T-helper 17 cell (primary cell): ENCODE measurements at places on chromosomes 3 and 15.
A peak's percentile ranks its signal among the peaks of the same experiment; 100 is the strongest.

- H3K4me1 ChIP-seq = peaks cover 41% of the 10 kb centered on the region
- no peaks in the 10 kb centered on the region for H3K27me3 ChIP-seq
Measured at GRCh38 chr15:41940441-41940857, 31.9 kb downstream of the EHD4 start.

- H3K4me3 ChIP-seq = no peak overlapping the region
- H3K27ac ChIP-seq = no peak overlapping the region
- H3K27me3 ChIP-seq = no peaks in the 10 kb centered on the region
Measured at GRCh38 chr3:61177450-61177849, 73.8 kb downstream of the FHIT start.

- H3K4me1 ChIP-seq = no peaks in the 10 kb centered on the region
- H3K4me3 ChIP-seq = no peak overlapping the region
- no peak overlapping the region for H3K27ac ChIP-seq
- no peaks in the 10 kb centered on the region for H3K27me3 ChIP-seq
- DNase-seq = no peak
Measured at GRCh38 chr15:35309886-35310285, 224.8 kb upstream of the NANOGP8 start.

DNA sequence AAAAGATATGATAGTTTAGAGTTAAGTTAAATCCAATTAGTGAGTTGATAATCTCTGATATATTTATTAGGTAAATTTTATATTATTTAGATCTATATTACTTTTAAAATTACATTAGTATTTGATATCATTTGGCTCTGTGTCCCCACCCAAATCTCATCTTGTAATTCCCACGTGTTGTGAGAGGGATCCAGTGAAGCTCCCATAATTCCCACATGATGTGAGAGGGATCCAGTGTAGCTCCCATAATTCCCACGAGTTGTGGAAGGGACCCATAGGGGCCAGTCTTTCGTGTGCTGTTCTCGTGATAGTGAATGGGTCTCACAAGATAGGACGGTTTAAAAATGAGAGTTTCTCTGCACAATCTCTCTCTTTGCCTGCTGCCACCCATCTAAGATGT lies 1183.6 kb downstream of the NSUN3 start:
- H3K27ac ChIP-seq = no peak overlapping the region
- DNase-seq = no peak
- H3K4me3 ChIP-seq = no peak overlapping the region
- H3K27me3 ChIP-seq = no peaks in the 10 kb centered on the region

- peaks cover 26% of the 10 kb centered on the region for H3K4me1 ChIP-seq
- DNase-seq = no peak
- no peaks in the 10 kb centered on the region for H3K27me3 ChIP-seq
Measured at GRCh38 chr15:99613481-99613880, 47.7 kb downstream of the MEF2A start.

- peaks cover 31% of the 10 kb centered on the region for H3K4me1 ChIP-seq
- no peak overlapping the region for H3K4me3 ChIP-seq
- DNase-seq = no peak
- peaks cover 5% of the 10 kb centered on the region for H3K27me3 ChIP-seq
Measured at GRCh38 chr3:157065201-157065600, 94.7 kb downstream of the CCNL1 start.

DNA sequence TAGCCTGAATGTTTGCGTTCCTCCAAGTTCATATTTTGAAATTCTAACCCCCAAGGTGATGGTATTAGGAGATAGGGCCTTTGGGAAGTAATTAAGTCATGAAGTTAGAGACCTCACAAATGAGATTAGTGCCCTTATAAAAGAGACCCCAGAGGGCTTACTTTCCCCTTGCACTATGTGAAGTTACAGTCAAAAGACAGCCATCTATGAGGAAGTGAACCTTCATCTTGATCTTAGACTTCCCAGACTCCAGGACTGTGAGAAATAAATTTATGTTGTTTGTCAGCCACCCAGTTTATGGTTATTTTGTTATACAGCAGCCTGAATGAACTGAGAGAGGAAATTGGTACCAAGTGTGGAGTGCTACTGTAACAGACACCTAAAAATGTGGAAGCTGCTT lies 74.4 kb downstream of the DAPK2 start:
- peak overlapping the region; percentile 97 for H3K27ac ChIP-seq
- H3K4me1 ChIP-seq = peaks cover 24% of the 10 kb centered on the region
- H3K4me3 ChIP-seq = peak overlapping the region; percentile 6
- no peak for DNase-seq

- H3K27ac ChIP-seq = no peak overlapping the region
- peaks cover 7% of the 10 kb centered on the region for H3K27me3 ChIP-seq
- DNase-seq = no peak
- no peaks in the 10 kb centered on the region for H3K4me1 ChIP-seq
- H3K4me3 ChIP-seq = no peak overlapping the region
- no peaks in the 10 kb centered on the region for H3K36me3 ChIP-seq
Measured at GRCh38 chr15:35784745-35785144, 238.8 kb upstream of the DPH6 start.

DNA sequence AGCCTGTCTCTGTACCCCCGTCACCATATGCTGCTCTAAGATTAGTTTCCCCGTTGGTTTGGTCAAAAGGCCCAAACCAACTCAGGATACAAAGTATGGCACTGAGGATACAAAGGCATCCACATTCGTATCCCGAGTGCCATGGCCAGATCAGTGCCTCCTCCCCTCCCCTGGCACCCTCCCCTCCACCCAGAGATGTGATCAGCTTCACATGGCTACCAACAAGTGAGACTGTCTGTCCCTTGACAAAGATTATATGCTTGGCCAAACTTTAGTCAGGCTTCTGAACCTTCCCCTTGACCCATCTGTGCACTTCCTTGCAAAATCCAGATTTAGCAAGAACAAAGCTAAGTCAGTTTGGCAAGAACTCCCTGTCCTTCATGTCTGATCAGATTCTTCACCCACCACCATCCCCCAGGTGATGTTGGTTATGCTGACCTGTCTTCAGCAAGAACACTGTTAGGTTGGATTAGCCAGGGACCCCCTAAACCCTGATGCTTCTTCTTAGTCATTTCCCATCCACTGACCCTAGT lies 61.7 kb downstream of the KLF15 start:
- no peak overlapping the region for H3K27ac ChIP-seq
- no peak for DNase-seq
- H3K4me1 ChIP-seq = no peaks in the 10 kb centered on the region
- no peaks in the 10 kb centered on the region for H3K36me3 ChIP-seq
- H3K27me3 ChIP-seq = peaks cover 20% of the 10 kb centered on the region
- H3K4me3 ChIP-seq = no peak overlapping the region

DNA sequence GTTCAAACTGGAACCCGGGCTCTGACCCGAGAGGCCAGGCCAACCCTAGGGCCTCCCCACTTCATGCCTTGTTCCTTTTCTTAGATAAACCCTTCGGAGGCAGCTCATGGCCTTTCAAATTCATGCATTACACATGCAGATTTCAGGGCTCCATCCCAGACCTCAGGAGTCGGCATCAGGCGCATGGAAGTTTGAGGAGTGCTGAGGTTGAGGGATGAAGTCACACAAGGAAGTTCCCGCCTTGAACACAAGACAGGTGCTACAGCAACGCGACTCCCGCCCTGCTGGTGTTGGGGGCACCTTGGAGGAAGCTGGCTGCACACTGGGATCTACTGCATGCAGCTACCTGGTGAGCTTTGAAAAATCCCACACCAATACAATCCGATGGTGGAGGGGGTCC lies 245.2 kb upstream of the LYSMD4 start:
- no peak overlapping the region for H3K27ac ChIP-seq
- H3K4me1 ChIP-seq = no peaks in the 10 kb centered on the region
- no peaks in the 10 kb centered on the region for H3K36me3 ChIP-seq
- DNase-seq = no peak

- H3K4me3 ChIP-seq = no peak overlapping the region
- H3K36me3 ChIP-seq = no peaks in the 10 kb centered on the region
- H3K27me3 ChIP-seq = no peaks in the 10 kb centered on the region
- H3K4me1 ChIP-seq = no peaks in the 10 kb centered on the region
- DNase-seq = no peak
Measured at GRCh38 chr3:116445990-116446389, 703 bp upstream of the LSAMP start.

DNA sequence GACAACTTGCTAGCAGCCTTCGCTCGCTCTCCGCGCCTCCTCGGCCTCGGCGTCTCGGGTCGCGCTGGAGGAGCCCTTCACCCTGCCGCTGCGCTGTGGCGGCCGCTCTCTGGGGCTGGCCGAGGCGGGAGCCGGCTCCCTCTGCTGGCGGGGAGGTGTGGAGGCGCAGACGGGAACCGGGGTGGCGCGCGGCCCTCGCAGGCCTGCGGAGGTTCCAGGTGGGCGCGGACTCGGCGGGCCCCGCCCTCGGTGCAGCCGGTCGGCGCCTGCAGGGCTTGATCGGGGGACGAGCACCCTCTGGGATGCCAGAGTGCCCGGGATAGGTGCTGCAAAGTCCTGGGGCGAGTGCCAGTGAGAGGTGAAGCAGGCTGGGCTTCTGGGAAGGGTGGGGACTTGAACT lies 989.9 kb downstream of the ROBO2 start:
- no peaks in the 10 kb centered on the region for H3K4me1 ChIP-seq
- H3K4me3 ChIP-seq = no peak overlapping the region
- no peak overlapping the region for H3K27ac ChIP-seq
- no peak for DNase-seq
- H3K36me3 ChIP-seq = no peaks in the 10 kb centered on the region

DNA sequence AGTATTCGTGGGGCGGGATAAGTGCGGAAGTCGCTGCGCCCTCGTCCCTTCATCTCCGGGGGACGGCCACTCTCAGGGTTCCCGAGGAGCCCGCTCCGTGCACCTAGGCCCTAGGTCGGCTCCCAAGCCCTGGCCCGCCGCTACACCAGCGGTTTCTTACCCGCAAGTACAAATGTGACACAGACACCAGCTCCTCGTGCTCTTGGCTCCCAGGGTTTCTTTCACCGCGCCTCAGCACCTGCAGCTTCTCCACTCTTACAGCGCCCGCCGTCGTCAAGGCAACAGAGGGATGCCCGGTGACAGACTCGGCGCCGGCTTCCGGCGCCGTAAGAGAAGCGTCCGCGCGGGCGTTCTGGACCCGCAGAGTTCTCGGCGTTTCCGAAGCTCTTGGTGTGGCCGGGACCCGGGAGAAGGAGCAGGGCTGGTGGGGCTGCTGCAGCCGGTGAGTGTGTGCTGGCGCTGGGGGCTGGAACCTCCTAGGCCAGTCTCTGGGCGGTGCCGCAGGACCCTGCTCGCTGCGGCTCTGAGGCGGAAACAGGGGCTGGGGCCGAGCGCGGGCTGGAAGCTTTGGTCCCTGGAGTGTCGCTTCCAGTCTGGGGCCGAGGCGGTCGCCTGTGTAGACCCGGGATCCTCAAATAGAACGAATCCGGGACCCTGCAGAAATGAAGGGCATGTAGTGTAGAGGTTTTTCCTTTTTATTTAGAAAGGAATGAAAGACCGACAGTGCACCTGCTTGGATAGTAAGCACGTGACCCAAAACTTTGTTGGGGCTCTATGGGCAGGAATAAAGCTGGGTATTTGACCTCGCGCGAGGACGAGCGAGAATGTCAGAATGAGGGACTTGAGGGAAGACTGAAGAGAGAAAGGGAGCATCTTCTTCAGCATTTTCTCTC lies 155.4 kb upstream of the GOLGA6L4 start:
- peaks cover 11% of the 10 kb centered on the region for H3K4me1 ChIP-seq
- no peak for DNase-seq
- peaks cover 66% of the 10 kb centered on the region for H3K27me3 ChIP-seq
- H3K36me3 ChIP-seq = no peaks in the 10 kb centered on the region

DNA sequence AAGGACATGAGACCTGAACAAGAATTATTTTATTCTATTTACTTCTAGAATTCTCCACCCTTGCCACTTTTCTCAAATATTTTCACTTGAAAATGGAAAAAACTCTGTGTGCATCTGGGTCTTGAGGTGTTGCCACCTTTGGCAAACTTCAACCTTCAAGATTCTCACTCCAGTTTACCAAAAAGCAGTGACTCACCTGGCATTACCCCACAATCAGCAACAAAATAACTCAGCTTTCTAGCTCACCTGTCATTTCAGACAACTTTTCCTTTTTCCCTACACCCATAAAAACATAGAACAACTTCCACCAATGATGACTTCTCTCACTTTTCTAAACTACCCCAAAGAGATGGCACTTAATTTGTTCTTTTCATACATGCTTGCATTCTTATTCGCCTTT lies 115.8 kb downstream of the DUT start:
- no peaks in the 10 kb centered on the region for H3K36me3 ChIP-seq
- no peak overlapping the region for H3K27ac ChIP-seq
- no peak for DNase-seq
- no peak overlapping the region for H3K4me3 ChIP-seq
- peaks cover 22% of the 10 kb centered on the region for H3K27me3 ChIP-seq

DNA sequence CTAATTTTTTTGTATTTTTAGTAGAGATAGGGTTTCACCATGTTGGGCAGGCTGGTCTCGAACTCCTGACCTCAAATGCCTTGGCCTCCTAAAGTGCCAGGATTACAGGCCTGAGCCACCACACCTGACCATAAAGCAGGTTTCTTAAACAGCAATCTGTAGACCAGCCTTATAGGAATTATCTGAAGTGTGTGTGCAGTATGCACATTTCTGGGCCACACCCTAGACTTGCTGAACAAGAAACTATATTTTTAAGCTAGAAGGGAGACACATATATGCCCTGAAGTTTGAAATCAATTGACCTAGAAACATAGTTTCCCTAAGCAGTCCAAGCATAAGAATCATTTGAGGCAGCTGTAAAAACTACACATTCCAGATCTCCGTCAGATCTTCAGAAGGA lies 805.7 kb downstream of the TUSC7 start:
- DNase-seq = no peak
- no peaks in the 10 kb centered on the region for H3K4me1 ChIP-seq
- H3K4me3 ChIP-seq = no peak overlapping the region
- H3K27ac ChIP-seq = no peak overlapping the region

- H3K27me3 ChIP-seq = peaks cover 6% of the 10 kb centered on the region
- H3K4me3 ChIP-seq = no peak overlapping the region
- no peak for DNase-seq
- H3K36me3 ChIP-seq = no peaks in the 10 kb centered on the region
- H3K27ac ChIP-seq = no peak overlapping the region
Measured at GRCh38 chr15:54843006-54843405, 353.7 kb downstream of the RSL24D1 start.

- H3K4me1 ChIP-seq = peaks cover 8% of the 10 kb centered on the region
- H3K36me3 ChIP-seq = no peaks in the 10 kb centered on the region
- H3K27me3 ChIP-seq = peaks cover 12% of the 10 kb centered on the region
- no peak for DNase-seq
- H3K27ac ChIP-seq = no peak overlapping the region
- H3K4me3 ChIP-seq = no peak overlapping the region
Measured at GRCh38 chr15:94008104-94009074, 223.0 kb upstream of the MCTP2 start.

- H3K4me1 ChIP-seq = peaks cover 34% of the 10 kb centered on the region
- no peaks in the 10 kb centered on the region for H3K27me3 ChIP-seq
- peak overlapping the region; percentile 79 for H3K4me3 ChIP-seq
- peak overlapping the region; percentile 76 for H3K27ac ChIP-seq
Measured at GRCh38 chr15:100330221-100330620, 11.6 kb downstream of the ADAMTS17 start.

DNA sequence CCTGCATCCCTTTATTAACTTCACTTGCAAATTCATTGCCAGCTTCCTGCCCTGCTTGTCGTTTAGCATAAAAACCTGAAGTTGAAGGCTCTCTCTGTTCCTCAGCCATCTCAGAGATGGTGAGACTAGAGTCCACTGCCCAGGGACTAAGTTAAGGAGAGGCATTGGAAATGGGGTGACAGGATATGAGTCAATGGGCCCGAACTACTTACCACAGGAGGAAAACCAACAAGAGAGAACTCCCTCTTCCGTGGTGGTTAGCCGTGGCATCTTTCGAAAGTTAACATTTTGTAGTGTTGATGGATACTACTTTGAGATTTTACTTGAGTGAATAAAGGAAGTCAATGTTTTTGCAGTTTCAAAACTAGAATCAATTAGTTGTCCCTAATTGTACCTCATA lies 65.3 kb downstream of the LRTM1 start:
- no peaks in the 10 kb centered on the region for H3K4me1 ChIP-seq
- no peaks in the 10 kb centered on the region for H3K36me3 ChIP-seq
- H3K27me3 ChIP-seq = no peaks in the 10 kb centered on the region
- no peak for DNase-seq
- H3K4me3 ChIP-seq = no peak overlapping the region
